Endothelial cell (in vitro differentiated cells): ENCODE measurements at places on chromosomes 7 and 10. TPM values are rescaled to one million over a fixed set of nuclear protein-coding genes. Genes with fewer than 3 reads are reported as not detected.

Gene PTPRZ1
- 2.5 TPM for total RNA-seq

Gene PVRIG
- total RNA-seq, result not detected

Gene ELN
- total RNA-seq, result 44.8 TPM

Gene HUS1
- total RNA-seq, result 27.4 TPM

Gene MMRN2
- total RNA-seq, result 563 TPM

Gene PHKG1
- not detected for total RNA-seq

Gene NPFFR1
- total RNA-seq, result not detected

Gene SPDYE9
- total RNA-seq, result 0.13 TPM

Gene LUC7L2
- 83.5 TPM for total RNA-seq

Gene CRYGN
- total RNA-seq, result not detected

Gene OR2A42
- 0.08 TPM for total RNA-seq

Gene SFR1
- total RNA-seq, result 8.8 TPM

Gene AASS
- total RNA-seq, result 41.9 TPM

Gene LAMB4
- 1.1 TPM for total RNA-seq

Gene SMKR1
- not detected for total RNA-seq

Gene HOXA4
- total RNA-seq, result 0.31 TPM

Gene ASIC3
- 3.4 TPM for total RNA-seq

Gene ZNHIT1
- 71.5 TPM for total RNA-seq

Gene TDRD1
- 0.18 TPM for total RNA-seq

Gene FLNC
- 7.7 TPM for total RNA-seq

Gene DNTT
- not detected for total RNA-seq

Gene ASB10
- total RNA-seq, result not detected

Gene TMEM130
- not detected for total RNA-seq

Gene C10orf90
- total RNA-seq, result not detected

Gene OR6V1
- not detected for total RNA-seq

Gene SCART1
- total RNA-seq, result 0.36 TPM

Gene UPF2
- 21.9 TPM for total RNA-seq

Gene KLF14
- total RNA-seq, result not detected

Gene BHLHA15
- total RNA-seq, result 1.2 TPM

Gene TMEM213
- total RNA-seq, result not detected

Gene CHN2
- total RNA-seq, result 3.4 TPM

Gene ZNF680
- total RNA-seq, result 17.8 TPM

Gene MNX1
- total RNA-seq, result 3.8 TPM

Gene NEUROG3
- total RNA-seq, result not detected

Gene BICC1
- total RNA-seq, result 1.1 TPM

Gene CFAP69
- 1.8 TPM for total RNA-seq

Gene CYP3A5
- total RNA-seq, result 0.69 TPM

Gene C7orf57
- total RNA-seq, result not detected

Gene GPR26
- total RNA-seq, result 0.05 TPM

Gene PAPSS2
- 31.0 TPM for total RNA-seq

Gene MSS51
- total RNA-seq, result 2.0 TPM

Gene AUTS2
- 103 TPM for total RNA-seq

Gene FBXO24
- total RNA-seq, result 1.3 TPM

Gene PRRT4
- 10.8 TPM for total RNA-seq

Gene AIMP2
- total RNA-seq, result 25.3 TPM

Gene OR9A4
- total RNA-seq, result not detected

Gene OPN4
- total RNA-seq, result not detected

Gene NME8
- total RNA-seq, result not detected

Gene GPR15LG
- total RNA-seq, result not detected

Gene AKR1C8
- total RNA-seq, result not detected

Gene HBP1
- 50.9 TPM for total RNA-seq

Gene SPDYE2
- total RNA-seq, result not detected

Gene ZNF727
- not detected for total RNA-seq

Gene RASSF4
- total RNA-seq, result 9.6 TPM

Gene IMPDH1
- 7.5 TPM for total RNA-seq

Gene POLR1F
- total RNA-seq, result 17.2 TPM
